Renal cortical epithelial cell (primary cell): ENCODE measurements at places on chromosomes 2 and 18.

DNA sequence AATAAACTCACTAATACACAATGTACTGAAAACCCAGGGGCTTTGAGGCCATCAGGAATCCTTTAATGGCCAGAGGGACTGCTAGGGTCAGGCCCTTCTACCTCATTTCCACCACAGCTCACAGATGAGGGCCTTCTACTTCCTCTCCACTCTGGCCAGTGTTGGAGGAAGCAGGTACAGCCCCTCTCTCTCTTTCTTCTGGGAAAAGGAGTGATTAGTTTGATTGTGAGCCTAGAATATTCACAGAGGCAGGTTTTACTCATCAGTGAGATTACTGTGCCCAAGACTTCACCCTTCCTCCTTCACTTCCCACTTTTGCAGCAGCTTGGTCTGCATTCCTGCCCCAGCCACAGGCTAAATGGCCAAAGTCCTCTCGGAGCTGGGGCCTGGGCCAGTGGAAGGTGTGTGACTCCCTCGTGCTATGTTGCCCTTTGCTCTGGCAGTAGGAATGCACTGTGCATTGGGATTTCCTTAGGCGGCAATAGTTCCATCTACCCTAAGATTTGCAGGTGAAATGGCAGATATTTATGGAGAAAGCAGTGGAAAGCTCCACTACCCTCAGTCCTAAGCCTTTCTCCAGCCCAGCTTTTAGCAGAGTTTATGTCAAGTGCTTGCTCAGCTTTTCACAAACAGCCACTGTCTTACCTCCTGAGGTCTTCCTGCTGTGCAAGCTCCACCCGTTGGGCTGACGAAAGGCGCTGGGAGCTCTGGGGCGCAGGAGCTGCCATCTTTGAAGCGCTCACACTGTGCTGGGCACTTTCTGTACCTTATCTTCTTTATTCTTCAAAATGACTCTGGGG is 36.2 kb upstream of the YES1 start:
- DNase-seq: peak; percentile 51

- DNase-seq: no peak
Observed at GRCh38 chr2:110166266-110166665, 38.5 kb downstream of the NPHP1 start.

- DNase-seq: peak; percentile 67
Observed at GRCh38 chr2:147588191-147588590, 256.6 kb upstream of the ACVR2A start.

DNA sequence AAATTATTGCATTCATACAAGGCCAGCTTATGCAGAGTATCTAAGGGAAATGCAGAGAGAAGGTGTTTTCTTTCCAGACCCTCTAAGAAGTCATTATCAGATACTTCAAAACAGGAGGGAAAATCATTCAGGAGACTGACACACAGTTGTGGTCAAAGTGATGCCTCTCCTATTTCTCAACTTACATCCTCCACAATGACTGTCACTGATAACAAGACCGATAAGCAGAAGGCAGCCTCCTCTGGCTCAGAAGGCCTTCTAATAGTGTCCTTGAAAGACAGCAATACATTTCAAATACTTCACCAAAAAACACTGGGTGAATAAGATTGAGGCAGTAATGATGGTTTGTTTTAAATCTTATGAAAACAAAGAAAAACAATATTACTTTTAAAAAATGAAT is 199.7 kb downstream of the PIEZO2 start:
- DNase-seq: no peak
